Smooth muscle cell of the brain vasculature (primary cell): ENCODE measurements at places on chromosomes 1 and 21.
A peak's percentile ranks its signal among the peaks of the same experiment; 100 is the strongest.

GRCh38 chr1:162357681-162358266, 18.9 kb downstream of the SPATA46 start:
- no peak for DNase-seq

DNA sequence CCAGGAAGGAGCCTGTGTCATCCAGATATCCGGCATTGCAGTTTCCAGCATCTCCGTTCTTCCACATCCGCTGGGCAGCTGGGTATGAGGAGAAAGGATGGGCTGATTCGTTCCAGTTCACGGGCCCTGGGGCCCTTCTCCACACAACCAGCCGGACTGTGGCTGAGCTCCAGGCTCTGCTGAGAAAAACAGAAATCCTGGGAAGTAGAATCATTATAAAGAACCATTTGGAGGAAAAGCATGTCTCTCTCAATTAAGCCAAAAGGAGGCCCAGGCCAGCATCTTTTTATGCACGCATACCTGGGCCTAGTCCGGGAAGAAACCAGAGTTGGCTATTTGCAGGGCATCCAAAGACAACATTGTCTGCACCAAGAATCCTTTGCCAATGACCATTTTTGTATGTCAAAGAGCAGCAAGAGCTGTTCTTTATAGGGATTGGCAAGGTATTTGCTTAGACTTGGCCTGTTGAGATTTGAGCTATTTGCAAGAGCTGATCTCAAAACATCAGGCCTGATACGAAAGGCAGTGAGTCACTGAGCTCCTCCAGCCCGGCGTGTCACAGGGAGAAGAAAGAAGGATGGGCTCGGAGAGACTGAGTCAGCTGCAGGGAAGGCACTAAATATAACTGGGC, 84.9 kb upstream of the ARHGEF16 start:
- no peak for DNase-seq

DNA sequence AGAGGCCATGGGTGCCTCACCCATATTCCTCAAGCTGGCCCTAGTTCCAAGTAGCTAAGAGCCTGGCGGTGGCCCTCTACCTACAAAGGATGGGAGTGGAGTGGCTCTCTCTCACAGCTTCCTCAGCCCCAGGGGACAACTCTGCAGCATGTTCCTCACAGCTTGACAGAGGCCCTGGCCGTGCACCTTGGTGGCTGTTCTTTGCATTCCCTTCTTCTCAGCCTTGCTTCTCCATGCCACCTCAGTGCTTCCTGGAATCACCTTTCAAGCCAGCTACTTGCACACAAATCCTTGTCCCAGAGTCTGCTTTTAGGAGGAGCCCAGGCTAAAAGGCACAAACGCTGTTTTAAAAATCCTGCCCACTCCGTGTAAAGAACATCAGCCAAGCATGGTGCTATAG, 69.0 kb upstream of the DIRAS3 start:
- DNase-seq: no peak

- DNase-seq: no peak
Observed at GRCh38 chr1:37575692-37576091, 19.0 kb downstream of the DNALI1 start.

DNA sequence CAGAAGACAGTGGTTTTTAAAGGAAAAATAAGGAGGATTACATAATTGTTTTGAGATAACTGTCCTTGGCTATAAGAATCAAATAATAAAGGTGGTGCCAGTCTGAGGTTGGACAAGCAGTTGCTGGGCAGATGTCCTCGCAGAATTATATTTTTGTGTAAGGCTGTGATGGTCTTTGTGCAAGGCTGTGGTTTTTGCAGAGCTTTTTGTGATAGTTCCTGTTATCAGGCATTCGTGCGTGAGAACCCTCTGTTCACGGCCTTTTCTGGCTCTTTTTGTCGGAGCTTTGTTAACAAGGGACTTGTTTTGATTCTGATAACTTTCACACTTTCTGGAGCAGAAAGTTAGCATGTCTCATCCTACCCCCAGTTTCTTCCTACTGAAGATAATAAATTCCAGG, 33.4 kb downstream of the SH3BP5L start:
- DNase-seq: no peak

- DNase-seq: no peak
Observed at GRCh38 chr1:183215076-183215720, 29.1 kb downstream of the LAMC2 start.

DNA sequence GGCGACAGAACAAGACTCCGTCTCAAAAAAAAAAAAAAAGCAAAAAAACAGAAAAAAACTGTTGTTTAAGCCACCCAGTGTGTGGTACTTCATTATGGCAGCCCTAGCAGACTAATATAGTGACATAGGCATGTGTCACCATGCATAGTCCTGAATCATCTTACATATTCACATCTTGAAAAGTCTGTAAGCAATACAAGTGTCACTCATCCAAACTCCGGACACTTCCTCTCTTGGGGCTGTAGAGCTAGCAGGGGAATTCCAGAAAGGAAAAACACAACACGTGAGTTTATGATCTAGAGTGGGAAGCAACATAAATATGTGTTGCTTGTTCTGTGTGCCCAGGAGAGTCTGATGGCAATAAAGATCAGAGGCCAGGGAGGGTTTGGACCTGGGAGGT, 81.6 kb upstream of the KCNE2 start:
- DNase-seq: no peak

DNA sequence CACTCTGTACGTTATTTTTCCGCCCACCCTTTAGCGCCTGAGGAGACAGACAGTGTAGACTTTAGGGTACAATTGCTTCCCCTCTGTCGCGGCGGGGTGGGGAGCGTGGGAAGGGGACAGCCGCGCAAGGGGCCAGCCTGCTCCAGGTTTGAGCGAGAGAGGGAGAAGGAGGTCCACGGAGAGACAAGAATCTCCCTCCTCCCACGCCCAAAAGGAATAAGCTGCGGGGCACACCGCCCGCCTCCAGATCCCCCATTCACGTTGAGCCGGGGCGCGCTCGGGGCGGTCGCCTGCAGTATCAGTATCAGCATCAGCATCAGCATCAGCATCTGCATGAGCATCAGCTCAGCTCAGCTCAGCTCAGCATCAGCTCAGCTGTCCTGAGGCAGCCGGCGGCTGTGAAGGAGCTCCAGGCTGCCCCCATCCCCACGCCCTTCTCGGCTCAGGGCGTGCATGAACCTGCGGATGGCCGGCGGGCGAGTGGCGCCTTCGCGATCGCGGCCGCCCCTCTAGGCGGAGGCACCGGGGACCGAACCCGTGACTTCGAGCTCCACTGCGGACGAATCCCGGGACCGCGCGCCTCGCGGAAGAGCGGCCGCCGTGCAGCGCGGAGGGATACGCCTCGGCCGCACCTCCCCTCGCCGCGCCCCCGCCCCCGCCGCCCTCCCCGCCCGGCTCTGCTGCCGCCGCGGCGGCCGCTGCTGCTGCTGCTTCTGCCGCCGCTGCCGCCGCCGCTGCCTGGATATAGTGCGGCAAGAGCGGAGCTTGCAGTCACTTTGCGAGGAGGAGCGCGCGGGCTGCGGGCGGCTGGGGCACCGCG, at the start of gene NCAM2:
Gene NCAM2 (plus strand): TSS at position 774 of the 820 bp plus-strand sequence.
- peak; percentile 17 for DNase-seq

DNA sequence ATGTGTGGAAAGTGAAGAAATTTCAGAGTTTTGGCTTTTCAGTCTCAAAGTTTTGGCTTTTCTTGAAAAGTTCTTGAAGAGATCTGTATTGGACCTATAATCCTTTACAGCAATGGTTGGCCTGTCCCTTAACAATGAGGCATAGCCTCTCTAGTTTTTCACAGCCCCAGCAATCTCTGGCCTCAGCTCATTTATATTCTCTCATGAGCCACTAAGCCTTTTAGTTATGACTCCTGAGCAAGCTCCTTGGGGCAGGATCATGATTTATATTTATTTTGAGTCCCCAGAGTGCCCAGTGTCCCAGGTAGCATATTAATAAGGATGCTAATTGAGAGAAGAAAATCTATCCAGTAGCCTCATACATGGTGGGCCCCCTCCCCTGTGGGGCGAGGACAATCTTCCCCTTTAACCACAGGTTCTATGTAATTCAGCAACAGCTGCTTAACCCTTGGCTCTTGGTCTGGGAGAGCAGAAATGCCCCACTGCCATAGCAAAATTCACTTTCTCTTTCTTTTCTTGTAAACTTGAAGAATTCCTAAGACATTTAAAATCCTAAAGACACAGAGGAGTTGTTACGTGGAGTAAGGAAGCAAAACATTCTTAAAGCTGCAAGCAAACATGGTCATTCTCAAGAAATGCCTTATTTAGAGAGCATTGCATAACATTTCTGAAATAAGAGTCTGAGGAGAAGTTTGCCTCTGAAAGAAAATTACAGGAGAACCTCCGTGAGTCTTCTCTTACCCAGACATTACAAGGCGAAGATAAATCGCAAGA, 6.3 kb downstream of the NGF start:
- no peak for DNase-seq

DNA sequence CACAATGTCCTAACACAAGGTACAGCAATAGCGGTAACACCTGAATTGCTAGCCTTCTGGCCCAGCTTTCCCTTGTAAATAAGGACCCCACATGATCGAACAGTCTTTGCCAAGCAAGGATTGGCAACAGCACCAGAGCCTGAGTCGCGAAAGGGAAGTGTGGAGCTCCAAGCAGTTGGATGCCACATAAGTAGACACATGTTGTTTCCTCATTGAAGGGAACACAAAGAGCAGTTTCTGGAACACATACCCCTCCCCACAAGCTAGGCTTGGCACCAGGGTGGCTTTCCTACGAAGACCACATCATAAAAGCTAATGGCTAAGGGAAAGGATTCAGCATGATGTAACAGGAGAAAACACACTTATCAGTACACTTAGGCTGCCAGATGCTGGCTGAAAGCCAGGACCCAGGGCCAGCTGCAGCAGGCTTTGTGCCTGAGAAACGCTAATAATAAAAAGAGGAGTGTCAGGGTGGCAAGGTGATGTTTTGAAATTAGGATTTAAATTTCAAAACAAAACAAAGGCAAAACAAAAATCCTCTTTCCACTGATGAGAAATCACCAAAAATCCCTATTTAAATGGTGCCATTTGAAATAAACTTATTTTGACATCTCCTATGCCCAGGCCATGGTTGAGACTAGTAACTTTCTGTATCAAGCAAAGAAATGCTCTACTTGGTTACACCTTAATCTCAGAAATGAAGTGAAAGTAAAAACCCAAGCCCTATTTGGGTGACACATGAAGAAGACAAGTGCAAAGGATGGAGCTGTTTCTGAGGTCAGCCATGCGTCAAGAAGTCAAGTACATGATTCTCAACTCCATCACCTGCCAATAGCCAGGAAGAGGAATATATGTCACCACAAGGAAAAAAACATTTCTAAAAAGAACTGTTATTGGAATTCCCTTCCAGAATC, 11.9 kb upstream of the CPLANE2 start:
- no peak for DNase-seq

GRCh38 chr1:202034683-202035462, 24.5 kb downstream of the ELF3 start:
- peak; percentile 91 for DNase-seq

DNA sequence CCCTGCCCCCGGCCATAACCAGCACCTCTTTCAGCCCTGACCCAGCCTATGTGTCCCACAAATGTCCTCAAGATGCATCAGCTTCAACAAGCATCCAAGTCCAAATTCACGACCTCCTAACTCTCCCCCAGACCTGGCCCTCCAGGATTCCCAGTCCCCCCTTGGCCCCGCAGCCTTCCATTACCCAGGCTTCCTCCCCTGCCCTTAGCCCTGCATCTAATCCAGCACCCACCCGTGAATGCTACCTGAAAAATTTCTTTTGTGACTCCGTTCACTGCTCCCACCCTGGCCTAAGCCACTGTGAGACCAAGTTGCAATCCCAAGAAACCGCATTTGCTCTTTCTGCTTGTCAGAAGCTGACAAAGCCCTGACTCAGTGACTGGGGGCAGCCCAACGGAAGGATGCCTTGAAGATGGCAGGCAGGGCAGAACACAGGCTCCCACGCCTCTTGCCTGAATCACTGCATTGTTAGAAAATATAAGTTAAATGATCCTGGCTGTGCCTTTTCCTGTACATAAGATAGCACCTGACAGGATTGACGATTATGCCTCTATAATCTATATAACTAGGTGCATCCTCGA, 939 bp upstream of the MFAP2 start:
- no peak for DNase-seq

- DNase-seq: no peak
Observed at GRCh38 chr1:199310708-199311107, 671.9 kb downstream of the PTPRC start.

DNA sequence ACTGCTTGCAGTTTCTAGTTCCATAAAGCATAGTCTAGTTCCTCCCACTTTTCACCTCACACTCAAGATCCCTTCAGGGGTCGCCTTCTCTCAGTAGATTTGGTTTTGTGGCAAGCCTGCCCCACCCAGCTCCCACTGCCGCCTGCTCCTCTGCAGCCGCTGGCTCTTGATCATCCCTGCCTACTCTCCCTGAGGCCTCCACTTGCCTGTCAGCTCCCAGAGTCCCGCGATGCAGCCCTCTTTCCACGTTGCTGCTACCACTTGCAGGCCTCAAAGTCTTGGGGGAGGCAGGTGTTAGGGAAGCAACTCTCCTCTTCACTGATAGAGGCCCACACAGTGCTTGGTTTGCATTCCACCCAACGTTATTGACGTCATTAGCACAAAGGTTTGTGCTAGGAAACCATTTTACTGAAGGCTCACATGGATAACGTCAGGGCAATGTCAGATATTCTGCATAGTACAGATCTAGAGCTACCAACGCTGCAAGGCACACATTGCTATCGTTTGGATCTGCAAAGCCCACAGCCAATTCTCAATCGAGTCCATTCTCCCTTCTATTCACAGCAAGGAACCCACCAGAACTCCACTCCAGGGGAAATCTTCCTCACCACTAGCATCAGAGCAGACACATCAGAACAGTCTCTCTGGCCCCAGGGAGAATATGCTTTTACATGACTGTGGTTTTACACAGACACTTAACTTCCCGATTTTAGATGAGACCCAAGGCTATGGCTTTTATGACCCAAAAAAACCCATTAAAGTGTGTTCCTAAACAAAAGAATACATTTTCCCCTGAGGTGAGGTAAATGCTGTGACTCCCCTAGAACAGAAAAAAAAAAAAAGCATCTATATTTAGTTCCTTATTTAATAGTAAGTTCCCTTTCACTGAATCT, 519.5 kb upstream of the CAMK1G start:
- no peak for DNase-seq

- no peak for DNase-seq
Observed at GRCh38 chr1:26197301-26197700, 6.9 kb downstream of the CATSPER4 start.

- no peak for DNase-seq
Observed at GRCh38 chr1:88451856-88452255, 232.2 kb upstream of the PKN2 start.

- no peak for DNase-seq
Observed at GRCh38 chr1:44368471-44369151, 13.6 kb upstream of the ERI3 start.

- DNase-seq: no peak
Observed at GRCh38 chr1:2148691-2149090, 45.9 kb downstream of the FAAP20 start.
